GM23248 (cell line): ENCODE measurements at places on chromosomes 11 and 22. TPM values are rescaled to one million over a fixed set of nuclear protein-coding genes. Genes with fewer than 3 reads are reported as not detected.

GRCh38 chr11:130721736-130722135 is 194.5 kb downstream of the SNX19 start:
- peak; percentile 42 for DNase-seq
- H3K27me3 ChIP-seq = peaks cover 28% of the 10 kb centered on the region; the same call in 1 of the 2 replicates
- peaks cover 14% of the 10 kb centered on the region for H3K4me1 ChIP-seq
- H3K27ac ChIP-seq = no peak overlapping the region

DNA sequence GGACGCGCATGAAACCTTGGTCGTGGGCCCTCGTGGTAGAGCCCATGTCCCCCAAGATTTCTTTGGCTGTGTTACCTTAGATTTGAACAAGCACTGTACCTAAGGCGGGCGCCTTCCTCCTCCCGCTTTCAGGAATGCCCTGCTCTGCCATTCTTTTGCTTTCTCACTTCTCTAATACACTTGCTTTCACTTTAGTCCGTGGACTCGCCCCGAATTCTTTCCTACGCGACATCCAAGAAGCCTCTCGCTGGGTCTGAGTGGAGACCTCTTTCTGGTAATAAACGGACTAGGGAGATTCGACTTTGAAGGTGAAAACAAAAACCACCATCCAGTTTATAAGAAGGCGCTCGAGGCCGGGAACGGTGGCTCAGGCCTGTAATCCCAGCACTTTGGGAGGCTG is 1.2 kb upstream of the NUP50 start:
- H3K4me1 ChIP-seq = peaks cover 32% of the 10 kb centered on the region
- no peaks in the 10 kb centered on the region for H3K27me3 ChIP-seq
- peak overlapping the region; percentile 73 for H3K27ac ChIP-seq
- DNase-seq = no peak

DNA sequence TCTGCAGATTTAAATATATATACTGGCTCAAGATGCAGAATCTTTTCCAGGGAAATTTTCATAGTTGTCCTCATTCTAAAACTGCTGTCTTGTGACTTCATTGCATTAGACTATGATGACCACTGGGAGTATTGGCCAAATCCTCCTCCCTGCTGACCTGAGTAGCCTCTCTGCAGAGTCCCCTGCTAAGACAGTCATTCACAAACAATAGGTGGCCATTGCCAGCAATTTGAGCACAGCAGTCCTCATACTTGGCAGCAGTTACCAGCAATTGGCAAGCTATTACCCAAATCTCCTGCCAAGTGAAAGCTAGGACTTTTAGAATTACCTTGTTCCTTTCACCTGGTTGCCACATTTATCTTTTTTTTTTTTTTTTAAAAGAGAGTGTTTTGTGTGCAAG is 325.8 kb downstream of the FAT3 start:
- H3K27me3 ChIP-seq = no peaks in the 10 kb centered on the region
- no peak for DNase-seq
- H3K27ac ChIP-seq = no peak overlapping the region
- no peak overlapping the region for H3K4me3 ChIP-seq
- no peaks in the 10 kb centered on the region for H3K36me3 ChIP-seq

DNA sequence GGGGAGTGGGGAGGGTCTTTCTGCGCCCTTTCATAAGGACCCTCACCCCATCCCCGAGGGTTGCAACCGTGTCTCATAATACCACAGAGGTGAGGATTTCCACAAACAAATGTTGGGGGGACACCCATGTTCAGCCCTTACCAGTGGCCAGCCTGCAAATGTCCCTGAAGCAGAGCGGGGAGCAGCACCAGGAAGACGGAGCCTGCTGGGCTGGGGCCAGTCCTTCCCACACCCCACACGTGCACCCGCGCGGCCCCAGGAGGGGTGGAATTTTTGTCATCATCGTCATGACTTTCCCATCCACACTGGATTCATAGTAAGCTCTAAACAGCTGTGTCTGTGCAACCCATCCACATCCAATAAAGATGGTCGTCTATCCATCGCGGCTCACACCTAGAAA is 409.8 kb downstream of the BRD1 start:
- no peaks in the 10 kb centered on the region for H3K27me3 ChIP-seq
- H3K27ac ChIP-seq = no peak overlapping the region
- no peak for DNase-seq

DNA sequence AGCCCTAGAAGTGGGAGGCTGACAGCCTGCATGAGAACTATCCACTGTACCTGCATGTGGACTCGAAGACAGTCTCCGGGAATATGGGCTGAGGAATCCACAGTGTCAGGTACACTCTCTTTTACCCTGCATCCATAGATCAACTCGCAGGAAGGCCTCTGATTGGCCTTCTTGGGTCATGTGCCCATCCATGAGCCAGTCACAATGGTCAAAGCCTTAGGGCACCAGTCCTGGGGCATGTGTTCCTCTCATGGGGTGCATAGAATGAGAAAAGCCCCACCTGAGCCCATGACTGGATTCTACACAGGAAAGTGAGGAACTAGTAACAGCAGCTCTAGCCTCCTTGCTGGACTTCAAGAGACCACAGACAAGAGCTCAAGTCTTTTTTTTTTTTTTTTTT is 10.6 kb downstream of the ART1 start:
- no peaks in the 10 kb centered on the region for H3K4me1 ChIP-seq
- no peak overlapping the region for H3K4me3 ChIP-seq
- no peaks in the 10 kb centered on the region for H3K36me3 ChIP-seq
- no peak for DNase-seq
- H3K27me3 ChIP-seq = peaks cover 15% of the 10 kb centered on the region; the same call in 1 of the 2 replicates

DNA sequence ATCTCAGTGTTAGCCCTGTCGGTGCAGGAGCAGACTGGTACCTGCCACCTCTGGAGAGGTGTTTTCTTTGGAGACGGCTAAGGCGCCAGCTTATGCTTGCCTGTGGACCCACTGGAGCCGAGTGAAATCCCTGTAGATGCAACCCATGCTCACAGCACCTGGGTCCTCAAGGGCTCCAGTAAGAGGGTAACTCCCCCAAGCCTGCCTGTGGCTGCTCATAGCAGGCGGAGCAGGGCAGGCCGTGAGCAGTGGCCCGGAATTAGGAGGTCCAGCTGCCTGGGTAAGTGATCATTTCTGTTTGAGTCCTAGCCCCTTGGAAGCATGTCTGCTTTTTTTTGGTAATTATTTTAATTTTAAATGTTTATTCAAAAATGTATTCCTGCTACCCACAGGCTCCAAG is 43.8 kb downstream of the NAT10 start:
- H3K4me3 ChIP-seq = no peak overlapping the region

DNA sequence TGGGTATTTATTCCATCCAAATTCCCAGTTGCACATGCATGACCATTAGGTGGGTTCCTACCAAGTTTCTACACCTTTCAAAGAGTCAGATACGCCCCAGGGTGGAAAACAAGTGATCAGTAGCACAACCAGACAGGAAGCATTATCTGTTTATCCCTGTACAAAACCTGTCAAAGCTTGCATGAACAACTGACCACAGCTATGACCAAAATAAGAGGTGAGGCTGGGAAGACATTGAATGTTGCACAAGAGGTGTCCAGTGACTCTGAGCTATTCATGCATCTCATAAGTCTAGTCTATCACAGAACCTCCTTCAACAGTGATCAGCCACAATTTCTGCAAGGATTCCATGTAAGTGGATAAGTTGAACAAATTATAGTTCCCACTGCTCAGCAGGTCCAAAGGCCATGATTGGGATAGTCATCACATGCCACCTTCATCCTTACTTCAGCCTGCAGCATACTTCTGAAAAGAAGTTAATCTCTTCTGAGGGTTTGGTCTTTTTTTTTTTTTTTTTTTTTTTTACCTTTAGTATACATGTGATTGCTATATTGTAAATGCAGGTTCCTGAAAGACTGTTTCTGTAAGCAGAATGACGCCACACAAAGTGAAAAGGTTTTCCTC is 28.0 kb upstream of the TMEM45B start:
- DNase-seq = no peak
- no peaks in the 10 kb centered on the region for H3K4me1 ChIP-seq
- no peak overlapping the region for H3K27ac ChIP-seq
- peaks cover 72% of the 10 kb centered on the region for H3K27me3 ChIP-seq

DNA sequence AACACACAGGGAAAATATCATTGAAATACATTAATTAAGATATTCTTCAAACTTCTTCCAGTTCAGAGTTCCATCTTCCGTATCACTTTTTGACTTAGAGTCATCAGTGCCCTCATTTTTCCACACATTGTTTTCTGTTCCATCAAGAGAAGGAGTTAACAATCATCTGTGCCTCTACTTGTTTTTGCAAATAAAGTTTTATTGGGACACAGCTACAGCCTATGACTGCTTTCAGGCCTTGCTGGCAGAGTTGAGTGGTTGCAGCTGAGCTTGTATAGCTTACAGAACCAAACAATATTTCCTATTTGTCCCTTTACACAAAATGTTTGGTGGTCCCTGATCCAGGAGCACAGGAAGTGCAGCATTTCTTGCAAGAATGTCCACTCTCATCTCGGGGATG is 51.6 kb downstream of the SGSM1 start:
- no peak for DNase-seq
- no peak overlapping the region for H3K4me3 ChIP-seq
- no peaks in the 10 kb centered on the region for H3K4me1 ChIP-seq
- H3K36me3 ChIP-seq = no peaks in the 10 kb centered on the region
- no peaks in the 10 kb centered on the region for H3K27me3 ChIP-seq

GRCh38 chr22:41367039-41367679 is 14.6 kb upstream of the TEF start:
- H3K4me3 ChIP-seq = peak overlapping the region; percentile 41
- H3K27me3 ChIP-seq = no peaks in the 10 kb centered on the region
- no peak overlapping the region for H3K27ac ChIP-seq
- H3K36me3 ChIP-seq = no peaks in the 10 kb centered on the region
- H3K4me1 ChIP-seq = peaks cover 10% of the 10 kb centered on the region

GRCh38 chr22:46749682-46750529 is 11.9 kb upstream of the CERK start:
- peak; percentile 58 for DNase-seq
- H3K4me1 ChIP-seq = peaks cover 35% of the 10 kb centered on the region
- no peaks in the 10 kb centered on the region for H3K27me3 ChIP-seq
- H3K4me3 ChIP-seq = no peak overlapping the region
- peak overlapping the region; percentile 56 for H3K27ac ChIP-seq

DNA sequence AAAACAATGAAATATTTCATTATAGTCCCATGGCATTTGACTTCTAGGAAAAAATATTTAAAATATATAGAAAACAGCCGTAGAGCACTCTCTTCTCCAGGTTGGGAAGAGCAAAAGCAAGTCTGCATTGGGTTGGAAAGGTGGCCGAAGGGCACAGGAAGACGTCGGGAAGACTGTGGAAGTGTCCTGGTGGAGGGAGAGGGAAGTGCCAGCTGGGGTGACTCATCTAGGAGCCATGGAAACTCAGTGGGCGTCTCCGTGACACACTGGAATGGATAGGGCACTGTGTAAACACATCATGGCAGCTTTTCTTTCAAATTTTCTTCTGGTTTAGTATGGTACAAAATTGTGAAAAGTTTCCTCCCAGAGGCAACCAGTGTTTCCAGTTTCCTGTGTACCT is 12.7 kb downstream of the GTPBP1 start:
- no peaks in the 10 kb centered on the region for H3K27me3 ChIP-seq
- DNase-seq = peak; percentile 96
- peaks cover 13% of the 10 kb centered on the region for H3K4me1 ChIP-seq
- no peak overlapping the region for H3K4me3 ChIP-seq

DNA sequence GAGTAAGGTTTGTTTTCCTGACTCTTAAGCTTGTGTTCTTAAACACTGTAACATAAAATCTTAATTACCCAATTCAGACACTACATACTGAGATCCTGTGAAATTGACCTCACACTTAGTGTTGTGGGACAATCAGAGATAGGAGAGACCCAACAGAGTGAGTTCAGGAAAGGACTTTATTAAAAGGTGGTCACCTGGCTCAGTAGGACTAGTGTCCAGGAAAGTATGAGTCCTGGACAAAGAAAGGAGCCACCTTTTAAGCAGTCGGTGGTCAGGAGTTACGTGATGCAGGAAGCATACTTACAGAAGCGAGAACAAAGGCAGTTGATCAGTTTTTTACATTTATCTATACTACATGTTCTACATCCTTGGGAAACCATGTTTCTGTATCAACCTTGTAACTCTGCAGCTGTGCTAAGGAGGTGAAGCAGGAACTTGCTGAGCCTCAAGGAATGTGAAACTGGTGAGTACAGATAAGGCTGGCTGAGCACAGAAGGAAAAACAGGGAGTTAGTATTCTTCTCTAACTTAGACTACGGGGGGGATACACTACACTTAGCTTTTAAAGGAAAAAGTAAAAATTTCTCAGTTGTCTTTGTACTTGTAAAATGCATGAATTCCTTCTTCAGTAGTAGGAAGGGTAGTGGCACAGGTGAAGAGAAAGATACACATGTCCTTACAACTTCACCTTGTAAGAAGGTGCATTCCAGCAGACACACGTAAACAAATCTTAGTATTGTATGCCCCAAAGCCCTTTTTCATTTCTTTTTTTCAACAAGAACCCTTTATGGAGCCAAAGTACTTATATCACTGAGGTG is 15.1 kb downstream of the OR51E1 start:
- no peak for DNase-seq
- no peak overlapping the region for H3K27ac ChIP-seq
- H3K27me3 ChIP-seq = no peaks in the 10 kb centered on the region
- no peak overlapping the region for H3K4me3 ChIP-seq

DNA sequence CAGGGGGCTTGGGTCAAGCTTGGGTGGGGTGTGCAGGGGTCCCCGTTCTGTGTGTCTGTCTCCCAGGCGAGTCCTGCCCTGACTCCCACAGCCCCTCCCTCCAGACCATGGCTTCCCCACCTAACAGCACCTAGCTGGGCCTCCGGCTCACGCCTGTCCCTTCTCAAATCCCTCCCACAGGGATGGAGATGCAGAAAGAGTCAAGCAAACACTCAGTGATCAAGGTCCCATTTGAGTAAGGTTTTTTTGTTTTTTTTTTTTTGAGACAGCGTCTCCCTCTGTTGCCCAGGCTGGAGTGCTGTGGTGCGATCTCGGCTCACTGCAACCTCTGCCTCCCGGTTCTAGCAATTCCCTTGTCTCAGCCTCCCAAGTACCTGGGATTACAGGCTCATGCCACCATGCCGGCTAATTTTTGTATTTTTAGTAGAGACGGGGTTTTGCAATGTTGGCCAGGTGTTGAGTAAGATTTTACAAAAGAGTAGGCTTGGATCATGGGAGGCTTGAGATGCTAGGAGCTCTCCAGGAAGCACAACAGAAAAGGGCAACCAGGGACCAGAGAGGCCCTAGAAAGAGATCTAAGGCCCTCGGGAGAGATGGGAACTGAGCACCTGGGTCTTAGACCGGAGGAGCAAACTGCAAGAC is 5.7 kb downstream of the APOBEC3D start:
- no peaks in the 10 kb centered on the region for H3K27me3 ChIP-seq
- no peak overlapping the region for H3K27ac ChIP-seq
- H3K4me3 ChIP-seq = no peak overlapping the region
- H3K4me1 ChIP-seq = no peaks in the 10 kb centered on the region
- H3K36me3 ChIP-seq = no peaks in the 10 kb centered on the region
- DNase-seq = no peak

DNA sequence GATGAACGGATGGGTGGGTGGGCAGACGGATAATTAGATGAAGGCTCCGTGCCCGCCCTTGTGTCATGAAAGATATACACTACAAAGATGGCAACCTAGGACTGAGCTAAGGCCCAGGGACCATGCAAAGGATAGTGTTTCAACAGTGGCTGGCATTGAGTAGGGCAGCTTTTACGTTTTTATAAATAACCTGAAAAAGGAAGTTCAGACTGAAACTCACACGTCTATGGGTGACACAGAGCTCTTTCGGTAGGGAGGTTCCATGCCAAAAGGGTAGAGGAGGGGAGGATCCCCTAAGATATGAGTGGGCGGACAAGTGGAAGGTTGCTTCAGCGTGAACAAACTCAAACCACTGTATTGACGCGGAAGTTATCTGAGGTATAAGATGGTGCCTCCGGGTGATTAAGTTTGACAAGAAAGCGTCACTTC is 90.5 kb downstream of the UBASH3B start:
- no peak for DNase-seq
- no peak overlapping the region for H3K27ac ChIP-seq
- no peak overlapping the region for H3K4me3 ChIP-seq

Gene LRRN4CL
- total RNA-seq = 6.9 and 12.3 TPM in 2 replicates

Gene PIH1D2
- total RNA-seq = 0.86 and 1.0 TPM in 2 replicates

Gene ROM1
- 3.4 and 6.5 TPM in 2 replicates for total RNA-seq

Gene TCN2
- 5.3 and 8.1 TPM in 2 replicates for total RNA-seq

Gene FOLR1
- total RNA-seq = not detected in 2 replicates

Gene CRYBB3
- total RNA-seq = not detected in 2 replicates
